ENCODE measurements at places on chromosomes 5 and 9. TPM values are rescaled to one million over a fixed set of nuclear protein-coding genes. Genes with fewer than 3 reads are reported as not detected.

The TLX3 gene
- total RNA-seq: not detected

The SPATA31A6 gene
- total RNA-seq: not detected

The DMRT2 gene
- 16.0 TPM for total RNA-seq

The CAMK4 gene
- total RNA-seq: 1.5 TPM

- H3K4me1 ChIP-seq: peaks cover 16% of the 10 kb centered on the region
- H3K4me3 ChIP-seq: peak overlapping the region; percentile 97
- H3K27me3 ChIP-seq: no peaks in the 10 kb centered on the region
- no peaks in the 10 kb centered on the region for H3K36me3 ChIP-seq
- no peak for DNase-seq
Observed at GRCh38 chr5:36877667-36878391, 1.3 kb downstream of the NIPBL start.
